ENCODE measurements at places on chromosomes 4 and X.
A peak's percentile ranks its signal among the peaks of the same experiment; 100 is the strongest.

GRCh38 chr4:75672461-75673026 lies 667 bp downstream of the G3BP2 start:
- peak; percentile 60 for DNase-seq

- no peak for DNase-seq
Measured at GRCh38 chr4:6338175-6338950, 68.7 kb downstream of the WFS1 start.

DNA sequence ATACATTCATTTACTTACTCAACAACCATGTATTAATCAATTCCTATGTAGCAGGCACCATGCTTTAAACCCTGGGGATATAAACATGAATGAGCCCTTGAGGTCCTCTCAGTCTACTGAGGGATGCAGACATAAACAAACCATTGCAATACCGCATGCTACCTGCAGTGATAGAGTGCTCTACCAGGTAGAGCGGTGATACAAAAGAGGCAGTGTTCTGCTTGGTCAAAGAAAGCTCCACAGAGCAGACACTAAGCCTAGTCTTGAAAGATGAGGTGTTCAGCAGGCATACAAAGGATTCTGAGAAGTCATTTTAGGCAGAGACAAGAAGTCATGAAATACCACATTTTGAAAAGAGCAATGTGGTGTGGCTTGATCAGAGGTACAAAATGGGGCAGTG lies 26.9 kb upstream of the AMOT start:
- DNase-seq: no peak

DNA sequence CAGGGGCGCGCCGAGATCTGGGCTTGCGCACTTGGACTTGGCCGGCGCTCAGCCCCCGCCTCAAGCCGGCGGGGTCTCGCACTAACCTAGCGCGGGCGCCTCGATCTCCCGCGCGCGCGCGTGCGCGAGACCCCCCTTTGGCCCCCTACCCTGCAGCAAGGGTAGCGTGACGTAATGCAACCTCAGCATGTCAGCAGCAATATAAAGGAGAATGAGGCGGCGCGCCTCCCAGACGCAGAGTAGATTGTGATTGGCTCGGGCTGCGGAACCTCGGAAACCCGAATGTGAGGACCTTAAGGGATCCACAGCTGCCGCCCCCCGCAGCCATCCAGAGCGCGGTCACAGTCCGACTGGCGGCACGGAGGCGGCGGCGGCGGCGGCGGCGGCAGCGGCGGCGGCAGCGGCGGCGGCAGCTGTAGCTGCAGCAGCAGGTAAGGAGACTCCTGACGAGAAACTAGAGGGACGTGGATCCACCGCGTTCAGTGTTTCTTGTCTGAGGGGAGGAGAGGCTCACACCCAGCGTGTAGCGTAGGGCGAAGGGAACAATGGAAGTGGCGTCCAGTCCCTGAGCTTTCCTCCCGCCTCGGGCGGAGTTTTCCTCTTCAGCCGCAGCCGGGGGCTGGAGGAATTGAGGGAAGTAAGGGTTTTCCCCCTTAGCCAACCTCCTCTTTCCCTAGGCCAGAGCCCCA lies at the start of the genes SATL1 and ZNF711:
Gene SATL1 (minus strand): TSS at position 19 of the 689 bp plus-strand sequence. CDS start 134,811 bp downstream, outside the sequence.
Gene ZNF711 (plus strand): TSS at position 231 of the 689 bp plus-strand sequence. CDS start 3,582 bp downstream, outside the sequence.
- peak; percentile 79 for DNase-seq

- DNase-seq: no peak
Measured at GRCh38 chrX:132940727-132941327, 17.6 kb downstream of the HS6ST2 start.

DNA sequence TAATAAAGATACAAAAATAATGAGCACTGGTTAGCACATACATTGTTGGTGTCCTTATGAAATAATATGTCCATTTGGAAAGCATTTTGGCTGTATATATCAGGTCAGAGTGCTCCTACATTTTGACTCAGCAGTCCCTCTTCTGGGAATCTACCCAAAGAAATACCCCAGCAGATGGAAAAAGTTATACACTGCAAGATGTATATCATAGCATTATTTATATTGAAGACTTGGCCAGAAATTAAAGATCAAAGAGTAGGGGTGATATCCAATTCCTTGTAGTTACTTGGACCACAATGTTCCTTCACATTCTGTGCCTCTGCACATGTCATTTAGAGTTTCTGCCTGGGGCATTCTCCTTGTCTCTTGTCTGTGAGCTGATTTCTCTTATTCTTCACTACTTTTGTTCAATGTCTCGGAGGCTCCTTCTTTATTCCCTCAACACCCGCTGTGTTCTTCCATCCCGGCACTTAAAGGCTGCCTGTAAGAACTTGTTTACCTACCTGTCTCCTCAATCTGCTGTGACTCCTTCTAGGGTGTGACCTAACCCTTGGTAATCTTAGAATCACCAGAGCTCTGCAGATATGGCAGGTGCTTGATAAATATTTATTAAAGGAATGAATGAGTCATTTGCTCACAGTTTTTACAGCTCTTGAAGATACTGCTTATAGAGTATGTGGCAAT lies 3.1 kb upstream of the TSPAN5 start:
- no peak for DNase-seq

- no peak for DNase-seq
Measured at GRCh38 chr4:156419080-156419685, 465.5 kb upstream of the CTSO start.

DNA sequence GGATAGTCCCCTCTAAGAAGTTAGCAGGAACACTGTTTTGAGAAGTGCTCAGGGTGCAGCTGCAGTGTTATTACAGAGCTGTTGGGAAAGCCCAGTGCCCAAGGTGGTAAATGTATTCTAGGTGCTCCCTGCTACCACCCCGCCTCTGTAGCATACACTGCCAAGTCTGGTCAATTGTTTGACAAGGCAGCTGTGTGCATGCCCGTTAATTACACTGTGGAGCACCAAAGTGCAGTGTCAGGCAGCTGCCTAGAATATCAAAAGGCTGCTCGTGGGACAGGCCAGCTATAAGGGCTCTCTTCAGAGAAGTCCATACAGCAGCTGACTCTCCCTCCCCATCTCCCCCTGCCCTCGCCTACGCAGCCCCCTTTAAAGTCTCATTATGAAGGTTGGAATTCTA lies 99.9 kb upstream of the KLHL13 start:
- DNase-seq: no peak

GRCh38 chr4:53619431-53619830 lies 28.1 kb upstream of the LNX1 start:
- no peak for DNase-seq

Measured in left renal cortex interstitium (tissue), 4 donors.